ENCODE measurements at places on chromosomes 12 and 14. TPM values are rescaled to one million over a fixed set of nuclear protein-coding genes. Genes with fewer than 3 reads are reported as not detected.

Gene GALNT8
- 3.6 TPM for total RNA-seq

DNA sequence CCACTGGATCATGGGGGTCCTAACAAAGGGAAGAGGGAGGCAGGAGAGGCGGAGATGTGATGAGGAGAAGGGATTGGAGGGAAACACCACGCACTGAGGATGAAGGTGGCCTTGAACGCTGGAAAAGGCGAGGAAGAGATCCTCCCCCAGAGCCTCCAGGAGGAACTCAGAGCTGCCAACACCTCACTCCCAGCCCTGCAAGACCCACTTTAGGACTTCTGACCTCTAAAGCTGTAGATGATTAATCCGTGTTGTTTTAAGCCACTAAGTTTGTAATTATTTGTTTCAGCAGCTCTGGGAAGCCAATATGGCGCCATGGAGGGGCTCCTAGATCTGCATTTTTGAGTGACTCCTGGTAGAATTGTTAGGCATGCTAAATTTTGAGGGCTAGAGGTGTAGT, 74.6 kb upstream of the CEP83 start:
- H3K4me1 ChIP-seq, result peaks cover 6% of the 10 kb centered on the region
- no peaks in the 10 kb centered on the region for H3K36me3 ChIP-seq
- H3K4me3 ChIP-seq, result no peak overlapping the region
- no peak overlapping the region for H3K27ac ChIP-seq
- no peak for DNase-seq

DNA sequence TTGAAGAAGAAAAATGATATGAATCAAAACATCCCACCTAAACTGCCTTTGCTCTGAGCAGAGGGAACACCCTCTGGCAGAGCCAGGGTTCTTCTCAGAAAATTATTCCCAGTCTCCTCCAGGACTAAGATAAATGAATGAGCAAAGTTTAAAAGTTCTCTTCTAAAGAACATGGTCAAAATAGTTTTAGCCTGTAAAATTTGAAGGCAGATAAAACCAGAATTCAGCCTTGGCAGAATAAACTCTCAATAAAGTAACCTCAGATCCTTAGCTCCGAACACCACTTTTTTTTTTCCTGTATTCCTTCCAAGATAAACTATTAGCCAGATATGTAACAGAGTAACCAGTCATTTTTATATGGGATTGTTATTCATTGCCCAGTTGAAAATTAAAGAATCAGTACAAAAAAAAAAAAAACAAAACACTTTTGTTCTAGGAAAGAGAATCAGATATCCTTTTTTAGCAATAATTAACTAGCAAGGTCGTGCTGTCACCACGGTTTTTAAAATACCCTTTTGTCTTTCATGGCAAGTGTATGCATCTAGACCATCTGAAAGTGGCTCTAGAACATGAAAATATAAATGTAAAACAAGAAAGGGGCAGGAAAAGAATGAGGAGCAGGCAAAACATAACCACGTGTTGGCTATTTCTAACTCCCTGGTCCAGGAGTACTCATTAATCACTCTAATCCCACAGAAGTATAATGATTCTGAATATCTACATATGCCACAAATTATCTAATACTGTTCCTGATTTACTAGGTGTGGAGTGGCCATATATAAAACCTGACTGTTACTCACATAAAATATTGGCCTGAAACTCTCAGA, 60.8 kb downstream of the CAPZA3 start:
- H3K36me3 ChIP-seq, result no peaks in the 10 kb centered on the region
- no peak overlapping the region for H3K4me3 ChIP-seq
- peak overlapping the region; percentile 64 for H3K27ac ChIP-seq

Gene SERPINA5
- 2.0 TPM for total RNA-seq

GRCh38 chr12:25434515-25434914, 118.6 kb downstream of the LMNTD1 start:
- H3K27ac ChIP-seq, result peak overlapping the region; percentile 61
- no peak for DNase-seq
- H3K27me3 ChIP-seq, result no peaks in the 10 kb centered on the region
- H3K4me3 ChIP-seq, result no peak overlapping the region
- H3K4me1 ChIP-seq, result peaks cover 33% of the 10 kb centered on the region

GRCh38 chr14:87960013-87960787, 32.8 kb downstream of the GALC start:
- peaks cover 6% of the 10 kb centered on the region for H3K36me3 ChIP-seq
- H3K4me1 ChIP-seq, result no peaks in the 10 kb centered on the region
- H3K27me3 ChIP-seq, result no peaks in the 10 kb centered on the region
- H3K27ac ChIP-seq, result no peak overlapping the region
- H3K4me3 ChIP-seq, result no peak overlapping the region

DNA sequence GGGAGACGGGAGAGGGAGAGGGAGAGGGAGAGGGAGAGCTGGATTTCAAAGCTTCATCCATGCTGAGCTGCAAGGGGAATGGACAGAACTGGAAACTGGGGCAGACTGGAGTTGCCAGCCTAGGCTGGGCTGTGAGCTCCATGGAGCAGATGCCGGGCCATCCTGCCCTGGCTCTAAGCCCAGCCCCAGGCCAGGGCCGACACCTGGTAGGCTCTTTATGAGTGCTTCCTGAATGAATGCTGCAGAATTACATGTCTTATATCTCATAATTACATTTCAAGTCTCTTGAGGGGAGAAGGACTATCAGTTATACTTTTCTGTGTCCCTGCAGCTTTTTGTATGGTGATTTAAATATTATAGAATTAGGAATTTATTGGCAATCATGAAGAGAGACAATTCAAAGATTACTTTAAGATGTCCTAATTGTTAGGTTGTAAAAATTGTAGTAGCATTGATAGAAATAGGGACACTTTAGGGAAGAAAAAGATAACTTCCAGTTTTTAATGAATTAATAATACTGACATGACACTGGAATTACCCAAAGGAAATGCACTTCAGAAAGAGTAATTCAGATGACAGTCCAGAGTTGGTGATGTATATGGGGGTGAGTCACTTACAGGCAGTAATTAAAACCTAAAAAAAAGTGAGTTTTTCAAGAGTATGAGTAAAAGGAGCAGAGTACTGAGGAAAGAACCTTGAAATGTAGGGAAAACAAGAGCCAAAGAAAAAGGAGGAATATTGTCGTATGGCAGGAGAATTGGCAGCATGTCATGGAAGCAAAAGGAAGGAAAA, 29.0 kb downstream of the SCYL2 start:
- no peak for DNase-seq
- no peaks in the 10 kb centered on the region for H3K4me1 ChIP-seq
- H3K4me3 ChIP-seq, result no peak overlapping the region
- H3K27me3 ChIP-seq, result no peaks in the 10 kb centered on the region
- no peak overlapping the region for H3K27ac ChIP-seq
- peaks cover 61% of the 10 kb centered on the region for H3K36me3 ChIP-seq

Gene ABCD2
- total RNA-seq, result 0.68 TPM

- H3K27ac ChIP-seq, result no peak overlapping the region
- no peaks in the 10 kb centered on the region for H3K4me1 ChIP-seq
- no peaks in the 10 kb centered on the region for H3K36me3 ChIP-seq
- H3K4me3 ChIP-seq, result no peak overlapping the region
- DNase-seq, result no peak
Measured at GRCh38 chr12:44581642-44582242, 294.4 kb downstream of the NELL2 start.

- DNase-seq, result no peak
- no peak overlapping the region for H3K27ac ChIP-seq
- H3K4me3 ChIP-seq, result no peak overlapping the region
- H3K27me3 ChIP-seq, result no peaks in the 10 kb centered on the region
Measured at GRCh38 chr14:51844081-51844881, 16.1 kb upstream of the GNG2 start.

DNA sequence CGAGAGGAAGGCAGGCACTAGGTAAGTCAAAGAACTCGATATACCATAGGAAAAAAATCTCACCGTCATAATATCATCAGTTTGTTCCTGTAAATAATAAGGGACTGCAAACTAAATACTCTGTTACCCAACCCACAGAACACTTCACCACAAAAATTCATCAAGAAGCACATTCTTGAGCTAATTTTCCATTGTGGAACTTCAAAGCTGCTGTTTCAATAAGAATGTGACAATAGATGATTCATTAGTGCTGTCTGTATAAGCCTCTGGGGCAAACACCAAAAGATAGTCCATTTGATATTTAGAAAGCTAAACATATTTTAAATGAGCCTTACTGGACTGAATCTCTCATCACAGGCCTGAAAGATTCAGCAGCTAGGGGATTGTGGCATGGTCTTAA, 219.4 kb downstream of the KSR2 start:
- no peaks in the 10 kb centered on the region for H3K36me3 ChIP-seq
- no peaks in the 10 kb centered on the region for H3K27me3 ChIP-seq
- H3K4me3 ChIP-seq, result no peak overlapping the region
- no peaks in the 10 kb centered on the region for H3K4me1 ChIP-seq
- DNase-seq, result no peak

DNA sequence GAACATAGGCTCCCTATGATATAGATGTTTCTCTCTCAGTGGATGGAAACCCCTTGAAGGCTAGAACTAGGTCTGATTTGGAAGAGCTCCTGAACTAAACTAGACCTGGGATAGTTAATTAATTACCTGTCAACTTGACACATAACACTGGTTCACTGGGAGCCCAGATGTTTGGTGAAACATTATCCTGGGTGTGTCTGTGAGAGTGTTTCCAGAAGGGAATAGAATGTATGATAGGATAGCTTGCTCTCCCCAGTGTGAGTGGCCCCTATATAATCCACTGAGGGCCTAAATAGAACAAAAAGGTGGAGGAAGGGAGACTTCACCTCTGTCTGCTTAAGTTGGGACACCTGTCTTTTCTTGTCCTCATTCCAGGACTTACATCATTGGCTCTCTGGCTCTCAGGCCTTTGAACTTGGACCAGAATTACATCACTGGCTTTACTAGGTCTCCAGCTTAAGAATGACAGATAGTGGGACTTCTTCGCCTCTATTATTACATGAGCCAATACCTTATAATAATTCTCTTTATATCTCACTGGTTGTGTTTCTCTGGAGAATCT, 194.1 kb downstream of the KTN1 start:
- no peak for DNase-seq
- no peak overlapping the region for H3K27ac ChIP-seq
- no peaks in the 10 kb centered on the region for H3K27me3 ChIP-seq
- no peaks in the 10 kb centered on the region for H3K4me1 ChIP-seq
- H3K4me3 ChIP-seq, result no peak overlapping the region
- no peaks in the 10 kb centered on the region for H3K36me3 ChIP-seq

Gene SLC5A8
- total RNA-seq, result not detected

DNA sequence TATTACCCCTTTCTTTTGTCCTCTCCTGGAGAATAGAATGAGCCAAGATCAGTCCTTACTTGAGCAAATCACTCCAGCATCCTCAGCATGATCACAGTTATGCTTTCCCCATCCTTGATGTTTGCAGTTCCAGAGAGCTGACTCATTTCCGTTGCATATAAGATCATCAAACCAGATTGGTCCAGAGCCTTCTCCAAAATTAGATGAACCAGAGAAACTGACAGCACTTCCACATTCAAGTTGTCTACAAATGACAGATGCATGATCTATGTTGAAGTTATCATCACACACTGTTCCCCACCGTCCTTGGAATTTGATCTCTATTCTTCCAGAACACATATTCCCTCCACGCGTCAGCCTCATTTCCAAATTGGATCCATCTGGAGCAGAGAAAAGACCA, 4.8 kb downstream of the CD163 start:
- peak overlapping the region; percentile 13 for H3K4me3 ChIP-seq
- no peaks in the 10 kb centered on the region for H3K4me1 ChIP-seq
- H3K27me3 ChIP-seq, result no peaks in the 10 kb centered on the region
- no peak for DNase-seq

Gene GPR65
- 1.1 TPM for total RNA-seq

DNA sequence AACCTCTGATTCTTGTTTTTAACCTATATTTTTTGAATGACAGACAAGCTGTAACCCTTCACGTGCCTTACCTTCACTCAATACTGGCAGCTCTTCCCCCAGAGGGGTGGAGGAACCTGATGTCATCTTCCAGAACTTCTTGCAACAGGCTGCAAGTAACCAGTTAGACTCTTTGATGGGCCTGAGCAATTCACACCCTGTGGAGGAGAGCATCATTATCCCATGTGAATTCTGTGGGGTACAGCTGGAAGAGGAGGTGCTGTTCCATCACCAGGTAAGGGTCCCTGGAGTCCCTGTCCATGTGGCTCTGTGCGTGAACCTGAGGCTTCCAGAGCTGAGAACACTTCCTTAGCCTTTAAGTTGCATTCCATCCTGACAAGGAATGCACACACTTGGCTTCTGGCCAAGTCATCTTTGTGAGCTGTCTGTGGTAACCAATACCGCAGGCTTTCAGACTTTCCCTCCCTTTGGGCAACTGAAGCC, 22.7 kb downstream of the TRAFD1 start:
- H3K27me3 ChIP-seq, result no peaks in the 10 kb centered on the region
- no peaks in the 10 kb centered on the region for H3K4me1 ChIP-seq
- no peak overlapping the region for H3K27ac ChIP-seq
- no peak for DNase-seq

Gene PITPNM2
- 19.5 TPM for total RNA-seq

- no peaks in the 10 kb centered on the region for H3K27me3 ChIP-seq
- no peaks in the 10 kb centered on the region for H3K4me1 ChIP-seq
- no peaks in the 10 kb centered on the region for H3K36me3 ChIP-seq
- no peak overlapping the region for H3K4me3 ChIP-seq
- DNase-seq, result no peak
Measured at GRCh38 chr14:48747561-48748089, 838.6 kb downstream of the RPS29 start.

DNA sequence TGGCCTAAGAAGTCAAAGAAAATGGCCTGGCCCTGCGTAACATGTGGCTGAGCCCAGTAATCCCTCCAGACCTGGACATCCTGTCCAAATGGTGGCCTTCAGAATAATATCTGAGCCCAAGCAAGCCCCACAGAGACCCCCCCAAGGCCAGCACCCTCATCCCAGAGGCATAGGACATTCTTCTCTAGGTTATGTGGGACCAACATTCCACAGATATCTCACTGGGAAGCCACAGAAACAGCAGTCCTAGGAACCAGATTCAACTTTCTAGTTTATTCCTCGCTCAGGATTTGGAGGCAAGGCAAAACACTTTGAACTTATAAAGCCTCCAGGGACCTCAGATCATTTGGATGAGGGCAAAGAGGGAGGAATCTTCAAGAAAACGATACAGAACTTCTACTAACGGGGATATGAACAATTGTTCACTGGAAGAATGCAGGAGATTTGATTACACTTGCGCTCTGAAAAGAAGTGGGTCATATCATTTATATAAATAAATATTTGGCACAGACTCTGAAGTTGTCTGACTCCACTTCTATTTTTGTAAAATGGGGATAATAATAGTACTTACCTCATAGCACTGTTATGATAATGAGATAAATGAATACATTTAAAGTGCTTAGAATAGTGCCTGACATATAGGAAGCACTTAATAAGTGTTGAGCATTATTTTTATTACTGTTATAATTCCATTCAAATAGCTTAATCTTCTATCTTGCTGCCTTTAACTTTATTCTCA, 171.5 kb downstream of the NUAK1 start:
- no peak for DNase-seq
- H3K36me3 ChIP-seq, result no peaks in the 10 kb centered on the region
- no peak overlapping the region for H3K27ac ChIP-seq
- peaks cover 12% of the 10 kb centered on the region for H3K4me1 ChIP-seq
- no peak overlapping the region for H3K4me3 ChIP-seq
- H3K27me3 ChIP-seq, result no peaks in the 10 kb centered on the region

DNA sequence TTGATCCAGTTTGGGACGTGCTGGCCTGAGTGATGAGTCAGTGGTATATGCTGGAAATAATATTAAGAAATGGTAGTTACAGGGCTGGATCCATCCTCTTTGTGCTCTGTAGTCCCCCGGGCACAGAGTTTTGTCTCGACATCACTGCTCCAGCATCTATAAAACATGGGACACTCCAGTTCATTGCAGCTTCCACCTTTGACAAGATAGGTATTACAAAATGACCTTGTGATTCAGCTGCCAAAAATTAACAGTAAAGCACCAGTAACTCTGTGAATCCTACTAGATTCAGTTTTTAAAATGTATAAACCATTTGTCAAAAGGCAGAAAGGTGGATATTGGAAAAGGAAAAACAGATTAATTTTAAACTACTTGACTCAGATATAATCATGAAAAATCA, 14.6 kb upstream of the GNG2 start:
- no peaks in the 10 kb centered on the region for H3K4me1 ChIP-seq
- no peak overlapping the region for H3K27ac ChIP-seq
- no peaks in the 10 kb centered on the region for H3K27me3 ChIP-seq

Gene DPY19L2
- 11.1 TPM for total RNA-seq

Measured in sigmoid colon (tissue), 7 donors.